GM12878 (cell line): ENCODE measurements at places on chromosomes 5 and 9. TPM values are rescaled to one million over a fixed set of nuclear protein-coding genes. Genes with fewer than 3 reads are reported as not detected.

The TXNDC8 gene
- total RNA-seq, result not detected in 2 replicates

- no peak for DNase-seq
These were observed 1.7 kb upstream of the AGTPBP1 start for GRCh38 chr9:85743275-85744128.

The BRD9 gene
- total RNA-seq, result 44.5 and 48.6 TPM in 2 replicates

The IL5 gene
- not detected in 2 replicates for total RNA-seq

The RNF180 gene
- 0.69 and 0.90 TPM in 2 replicates for total RNA-seq
